Neural crest cell (in vitro differentiated cells): ENCODE measurements at places on chromosomes 2 and 18. TPM values are rescaled to one million over a fixed set of nuclear protein-coding genes. Genes with fewer than 3 reads are reported as not detected.

Gene COLEC11
- not detected in 2 replicates for total RNA-seq

Gene BCL11A
- 2.2 and 2.3 TPM in 2 replicates for total RNA-seq

Gene EGR4
- not detected in 2 replicates for total RNA-seq

Gene COLEC12
- total RNA-seq = 1.7 and 2.0 TPM in 2 replicates

- DNase-seq = no peak
Measured at GRCh38 chr2:68088940-68089339, 26.1 kb upstream of the C1D start.

- DNase-seq = peak; percentile 90
Measured at GRCh38 chr2:17753803-17754663, at the start of the genes GEN1 and SMC6. Gene GEN1, plus strand, starts transcription at chr2:17754138. Its CDS starts 5,806 bp downstream, at chr2:17759944. Gene SMC6, minus strand, starts transcription at chr2:17753810. Its CDS starts 7,864 bp downstream, at chr2:17745946.

- DNase-seq = peak; percentile 40
Measured at GRCh38 chr2:230902180-230902899, 22.7 kb downstream of the GPR55 start.

DNA sequence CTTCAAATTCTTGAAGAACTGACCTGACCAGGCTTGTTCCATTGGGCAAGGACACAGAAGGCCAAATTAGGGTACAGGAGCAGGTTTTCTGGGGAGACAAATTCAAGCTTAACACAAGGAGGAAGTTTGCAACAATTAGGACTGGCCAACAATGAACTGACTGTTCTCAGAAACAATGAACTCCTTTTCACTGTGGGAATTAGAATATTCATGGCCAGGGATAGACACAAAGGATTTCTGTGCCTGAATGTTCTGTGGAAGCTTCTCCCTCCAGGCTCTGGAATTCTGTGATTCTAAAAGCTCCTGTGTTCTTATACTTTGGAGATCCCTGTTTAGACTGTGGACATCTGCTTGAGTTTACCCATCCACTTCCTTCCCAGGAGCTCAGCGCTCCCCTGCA, 15.2 kb downstream of the SMYD1 start:
- DNase-seq = no peak

DNA sequence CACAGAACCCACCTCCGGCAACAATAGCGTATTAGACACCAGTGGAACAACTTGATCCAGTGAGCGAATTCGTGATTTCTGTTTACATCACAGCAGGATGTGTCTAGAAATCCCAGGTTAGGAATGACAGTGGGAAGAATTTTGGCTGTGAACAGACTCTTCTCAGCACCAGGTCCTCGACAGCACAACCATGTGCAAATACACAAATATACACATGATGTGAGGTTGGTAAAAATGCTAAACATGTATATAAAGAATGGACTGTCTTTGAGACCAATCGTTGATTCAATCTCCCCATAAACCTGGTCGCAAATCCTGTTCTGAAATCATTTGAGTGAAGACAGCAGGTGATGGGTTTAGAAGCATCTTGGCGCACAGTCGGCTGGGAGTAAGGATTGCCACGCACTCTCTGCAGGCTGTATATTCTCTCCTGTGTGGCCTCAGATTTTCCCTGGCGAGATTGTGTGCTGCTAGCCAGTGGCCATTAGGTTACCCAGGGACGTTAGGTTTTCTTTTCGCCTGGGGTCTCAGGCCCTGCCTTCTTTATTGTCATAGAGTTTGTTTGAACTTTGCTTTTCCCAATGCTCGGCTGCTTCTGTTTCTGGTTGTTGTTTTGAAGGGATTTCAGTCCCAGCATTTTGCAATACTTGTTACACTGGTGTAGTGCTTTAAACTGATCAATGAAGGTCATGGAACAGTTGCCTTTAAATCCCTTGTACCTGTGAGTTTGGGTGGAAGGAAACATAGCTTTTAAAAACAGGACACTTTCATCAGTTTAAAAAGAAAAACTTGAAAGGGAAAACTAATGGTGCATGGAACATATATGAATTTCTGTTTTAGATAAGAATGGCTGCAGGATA, 147.3 kb downstream of the ALPK2 start:
- DNase-seq = no peak

DNA sequence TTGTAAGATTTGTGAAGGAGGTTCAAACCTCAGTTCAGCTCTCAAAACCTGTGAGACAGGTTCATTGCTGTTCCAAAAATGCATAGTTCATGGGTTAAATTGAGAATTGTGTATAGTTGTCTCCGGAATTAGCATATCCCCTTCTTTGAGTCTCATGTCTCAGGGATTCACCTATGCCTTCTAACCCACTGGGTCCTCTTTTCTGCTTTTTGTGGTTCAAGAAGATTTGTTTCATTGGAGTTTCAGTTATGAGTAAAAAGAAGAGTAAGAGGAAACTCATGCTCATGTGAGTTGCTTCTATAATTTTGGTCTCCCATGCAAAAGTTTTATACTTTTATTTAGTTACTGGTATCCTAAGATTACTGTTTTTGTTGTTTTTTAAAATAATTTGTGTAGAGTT, 1219.8 kb upstream of the ZEB2 start:
- DNase-seq = no peak

DNA sequence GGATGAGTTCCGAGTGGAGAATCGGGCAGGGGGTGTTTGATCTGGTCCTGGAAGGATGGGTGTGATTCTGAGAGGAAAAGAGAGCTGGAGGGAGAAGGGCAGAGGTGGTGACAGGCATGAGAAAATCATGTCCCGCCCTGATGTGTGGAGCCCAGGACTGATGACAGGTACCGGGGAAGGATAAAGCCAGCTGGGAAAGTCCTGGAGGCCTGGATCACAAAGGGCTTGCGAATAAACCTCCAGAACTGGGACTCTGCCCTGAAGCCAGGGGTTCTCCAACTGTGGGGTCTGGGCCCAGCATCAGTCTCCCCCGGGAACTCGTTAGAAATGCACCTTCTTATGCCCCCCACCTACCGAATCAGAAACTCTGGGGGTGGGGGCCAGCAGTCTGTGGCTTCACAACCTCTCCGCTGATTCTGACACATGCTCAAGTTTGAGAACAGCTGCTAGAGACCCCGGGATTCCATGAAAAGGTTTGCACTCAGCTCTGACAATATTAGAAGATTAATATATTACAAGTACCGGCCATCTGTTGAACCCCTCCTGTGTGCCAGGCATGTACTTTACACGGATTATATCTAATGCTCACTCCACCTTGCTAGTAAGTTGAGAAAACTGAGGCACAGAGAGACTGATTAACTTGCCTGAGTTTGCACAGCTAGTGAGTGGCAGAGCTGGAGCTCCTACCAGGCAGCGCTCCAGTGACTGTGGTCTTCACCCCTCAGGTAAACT, 8.0 kb downstream of the TNFRSF11A start:
- DNase-seq = no peak

DNA sequence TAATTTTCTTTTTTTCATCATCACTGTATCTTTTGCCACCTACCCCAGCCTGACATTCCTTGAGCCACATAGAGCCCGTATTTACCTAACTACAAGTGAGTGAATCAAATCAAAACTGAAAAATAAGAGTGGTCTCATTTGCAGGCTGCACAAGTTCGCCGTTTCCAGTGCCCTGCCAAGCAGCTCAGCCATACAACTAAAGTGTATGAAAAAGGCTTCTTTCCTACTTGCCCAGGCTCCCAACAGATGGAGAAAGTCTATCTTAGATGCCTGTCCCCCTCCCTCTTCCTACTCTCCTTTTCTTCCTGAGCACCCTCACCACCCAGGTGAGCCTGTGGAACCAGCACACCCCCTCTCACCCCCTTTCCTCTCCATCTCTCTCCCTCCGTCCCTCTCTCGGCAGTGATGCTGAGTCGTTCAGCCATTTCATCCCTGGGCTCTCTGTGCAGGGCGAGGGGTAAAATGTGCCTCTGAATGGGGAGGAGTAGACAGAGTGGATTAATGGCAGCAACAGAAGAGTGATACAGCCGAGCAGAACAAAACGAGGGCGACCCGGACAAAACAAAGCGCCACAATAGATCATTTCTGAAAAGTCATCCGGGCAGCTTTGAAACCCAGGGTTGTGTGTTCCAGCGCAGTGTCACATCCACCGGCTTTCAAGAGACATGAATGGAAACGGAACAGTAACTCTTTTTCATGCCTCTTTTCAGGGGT, 65.0 kb upstream of the POU3F3 start:
- peak; percentile 39 for DNase-seq

DNA sequence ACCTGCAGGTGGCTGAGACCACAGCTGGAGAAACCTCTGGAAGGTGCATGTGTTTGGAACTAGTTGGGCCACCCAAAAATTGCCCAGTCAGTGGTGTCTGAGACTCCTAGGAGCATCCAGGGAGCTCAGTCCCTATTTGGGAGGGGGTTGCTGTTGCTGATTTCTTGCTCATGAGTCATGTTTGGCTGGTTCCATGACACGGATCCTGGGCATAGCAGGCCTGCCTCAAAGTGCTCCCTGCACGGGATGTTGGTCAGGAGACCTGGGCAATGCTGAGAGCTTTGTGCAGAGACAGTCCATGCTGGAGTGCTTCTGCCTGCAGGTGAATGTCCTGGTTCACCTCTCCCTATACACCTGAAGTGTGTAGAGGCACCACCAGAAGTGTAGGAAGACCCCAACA, 194.2 kb downstream of the GLI2 start:
- DNase-seq = no peak

- no peak for DNase-seq
Measured at GRCh38 chr18:45060102-45060501, 379.4 kb downstream of the SETBP1 start.

DNA sequence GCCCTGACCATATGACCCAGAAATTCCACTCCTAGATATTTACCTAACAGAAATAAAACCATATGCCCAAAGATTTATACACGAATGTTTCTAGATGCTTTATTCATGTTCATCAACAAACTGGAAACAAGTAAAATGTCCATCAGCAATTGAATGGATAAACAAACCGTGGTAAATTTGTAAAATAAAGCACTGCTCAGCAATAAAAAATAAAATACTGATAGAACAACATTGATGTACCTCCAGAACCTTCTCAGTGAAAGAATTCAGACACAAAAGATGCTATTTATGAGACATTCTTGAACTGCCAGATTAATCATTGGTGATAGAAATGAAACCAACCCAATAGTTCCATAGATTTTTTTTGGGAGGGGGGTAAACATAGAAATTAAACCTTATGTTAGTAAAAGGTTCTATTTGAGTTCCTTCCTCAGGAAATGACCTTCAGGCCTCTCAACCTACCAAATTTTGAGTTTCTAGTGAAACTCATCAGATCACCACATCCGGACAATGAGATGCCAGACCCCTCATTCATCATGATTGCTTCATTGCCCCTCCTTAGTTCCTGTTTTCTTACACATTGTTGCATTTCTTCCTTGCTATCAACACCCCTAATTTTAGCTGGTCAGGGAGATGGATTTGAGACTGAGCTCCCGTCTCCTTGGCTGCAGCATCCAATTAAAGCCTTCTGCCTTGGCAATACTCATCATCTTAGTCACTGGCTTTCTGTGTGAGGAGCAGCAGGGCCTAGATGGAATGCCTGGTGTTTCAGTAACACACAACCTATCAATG, 203.5 kb downstream of the LPIN1 start:
- no peak for DNase-seq

GRCh38 chr2:166127217-166128155, at the start of gene SCN1A:
Gene SCN1A, minus strand, starts transcription at chr2:166128020. Its CDS starts 54,399 bp downstream, at chr2:166073621.
- DNase-seq = peak; percentile 28

GRCh38 chr2:206530727-206531126, 87.4 kb downstream of the ADAM23 start:
- no peak for DNase-seq

DNA sequence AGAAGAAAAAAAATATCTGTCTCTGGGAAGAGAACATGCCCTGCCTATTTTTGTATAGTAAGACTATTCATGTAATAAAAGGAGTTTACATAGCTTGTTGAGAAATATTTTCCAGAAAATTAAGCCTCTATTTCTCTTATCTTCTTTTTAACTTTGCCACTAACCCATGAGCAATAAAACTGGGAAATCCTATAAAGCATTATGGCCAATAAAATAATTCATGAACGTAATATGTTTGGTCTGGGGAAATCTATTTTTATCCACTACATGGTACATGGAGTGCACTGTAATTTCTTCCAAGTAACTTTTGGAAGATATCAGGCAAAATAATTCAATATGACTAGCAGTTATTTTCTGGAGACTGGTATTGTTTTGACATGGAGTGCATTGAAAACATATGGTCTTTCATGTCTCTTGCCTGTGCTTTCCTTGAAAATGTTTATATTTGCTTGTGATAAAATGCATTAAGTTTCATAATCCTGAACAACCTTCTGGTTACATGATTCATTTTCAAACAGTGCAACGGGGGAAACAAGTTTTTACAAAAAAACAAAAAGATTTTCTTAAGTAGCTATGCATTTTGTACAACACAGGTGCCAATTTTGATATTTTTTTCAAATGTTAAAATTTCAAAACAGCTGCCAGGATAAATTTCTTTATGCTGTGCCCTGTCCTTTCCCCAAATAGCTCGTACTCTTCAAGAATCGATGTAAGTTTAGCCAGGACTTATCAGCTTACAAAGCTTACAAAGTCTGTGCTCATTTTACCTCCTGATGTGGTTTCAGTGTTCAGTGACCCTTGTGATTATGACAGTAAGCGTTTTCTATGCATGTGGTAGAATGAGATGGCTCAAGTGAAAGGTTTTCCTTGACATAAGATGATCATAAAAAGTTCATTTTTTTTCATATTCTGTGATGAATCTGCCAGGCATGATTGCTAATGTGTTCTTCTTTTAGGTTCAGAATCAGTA, 194.5 kb downstream of the UBE2E3 start:
- DNase-seq = no peak

DNA sequence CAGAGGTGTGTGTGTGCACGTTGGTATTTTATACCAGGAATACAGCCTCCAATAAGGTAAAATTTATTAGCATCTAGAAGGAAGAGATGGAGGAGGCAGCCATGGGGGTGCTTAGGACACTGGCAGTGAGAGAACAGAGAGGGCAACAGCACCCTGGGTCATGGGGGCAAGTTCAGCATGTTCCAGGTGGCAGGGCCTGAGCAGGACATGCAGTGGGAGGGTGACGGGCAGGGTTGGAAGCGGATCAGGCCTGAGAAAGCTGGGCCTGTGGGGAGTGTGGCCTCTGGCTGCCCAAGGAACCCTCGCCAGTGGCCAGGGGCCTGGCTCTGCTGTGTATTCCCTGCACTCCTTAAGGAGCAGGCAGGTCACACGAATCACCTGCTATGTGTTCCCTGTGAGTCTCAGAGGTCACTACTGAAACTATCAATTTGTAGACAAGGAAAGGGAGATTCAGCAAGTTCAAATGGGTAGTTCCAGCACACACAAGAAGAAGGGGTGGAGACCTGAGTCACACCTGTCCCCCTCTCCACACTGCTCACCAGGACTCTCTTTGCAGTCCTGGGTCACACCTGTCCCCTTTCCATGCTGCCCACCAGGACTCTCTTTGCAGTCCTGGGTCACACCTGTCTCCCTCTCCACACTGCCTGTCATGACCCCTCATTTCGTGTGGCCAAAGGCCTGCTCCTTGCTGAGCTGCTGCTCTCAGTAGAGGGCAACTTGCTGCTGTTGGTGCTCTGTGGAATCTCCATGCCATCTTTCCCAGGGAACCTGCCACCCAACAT, 463.9 kb upstream of the HS6ST1 start:
- DNase-seq = no peak

GRCh38 chr18:6069103-6069502, 173.8 kb upstream of the TMEM200C start:
- no peak for DNase-seq
